Mesothelial cell of epicardium (in vitro differentiated cells): ENCODE measurements at places on chromosomes 16 and 17. TPM values are rescaled to one million over a fixed set of nuclear protein-coding genes. Genes with fewer than 3 reads are reported as not detected.

DNA sequence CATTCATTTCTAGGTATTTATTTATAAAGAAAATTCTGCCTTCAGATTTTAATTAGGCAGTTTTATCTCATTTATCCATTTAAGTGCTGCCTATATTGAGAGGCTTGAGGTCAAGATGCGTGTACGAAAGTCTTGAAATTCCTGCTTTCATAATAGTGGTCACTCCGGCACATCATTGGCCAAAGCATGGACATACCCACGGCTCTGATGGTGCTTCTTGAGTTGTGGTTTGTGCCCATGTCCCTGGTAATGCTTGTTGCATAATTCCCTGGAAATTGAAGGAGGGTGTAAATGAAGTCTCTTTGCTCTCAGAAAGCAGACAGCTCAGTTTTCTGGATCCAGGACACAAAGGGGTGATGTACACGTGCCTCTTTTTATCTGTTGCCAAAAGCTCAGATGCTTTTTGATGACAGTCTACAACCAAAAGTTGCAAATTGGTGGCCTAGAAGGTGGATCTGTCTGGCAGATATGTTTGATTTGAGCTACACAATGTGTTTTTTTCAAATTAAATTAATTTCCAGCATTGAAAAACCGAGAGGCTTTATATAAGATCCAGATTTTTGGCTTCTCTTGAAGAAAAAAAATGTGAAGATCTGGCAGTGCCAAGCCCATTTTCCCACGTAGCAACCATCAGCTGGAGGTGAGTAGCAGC, 94.4 kb downstream of the SHISA9 start:
- no peaks in the 10 kb centered on the region for H3K36me3 ChIP-seq
- no peaks in the 10 kb centered on the region for H3K4me1 ChIP-seq
- DNase-seq: no peak
- no peak overlapping the region for H3K27ac ChIP-seq
- H3K4me3 ChIP-seq: no peak overlapping the region

DNA sequence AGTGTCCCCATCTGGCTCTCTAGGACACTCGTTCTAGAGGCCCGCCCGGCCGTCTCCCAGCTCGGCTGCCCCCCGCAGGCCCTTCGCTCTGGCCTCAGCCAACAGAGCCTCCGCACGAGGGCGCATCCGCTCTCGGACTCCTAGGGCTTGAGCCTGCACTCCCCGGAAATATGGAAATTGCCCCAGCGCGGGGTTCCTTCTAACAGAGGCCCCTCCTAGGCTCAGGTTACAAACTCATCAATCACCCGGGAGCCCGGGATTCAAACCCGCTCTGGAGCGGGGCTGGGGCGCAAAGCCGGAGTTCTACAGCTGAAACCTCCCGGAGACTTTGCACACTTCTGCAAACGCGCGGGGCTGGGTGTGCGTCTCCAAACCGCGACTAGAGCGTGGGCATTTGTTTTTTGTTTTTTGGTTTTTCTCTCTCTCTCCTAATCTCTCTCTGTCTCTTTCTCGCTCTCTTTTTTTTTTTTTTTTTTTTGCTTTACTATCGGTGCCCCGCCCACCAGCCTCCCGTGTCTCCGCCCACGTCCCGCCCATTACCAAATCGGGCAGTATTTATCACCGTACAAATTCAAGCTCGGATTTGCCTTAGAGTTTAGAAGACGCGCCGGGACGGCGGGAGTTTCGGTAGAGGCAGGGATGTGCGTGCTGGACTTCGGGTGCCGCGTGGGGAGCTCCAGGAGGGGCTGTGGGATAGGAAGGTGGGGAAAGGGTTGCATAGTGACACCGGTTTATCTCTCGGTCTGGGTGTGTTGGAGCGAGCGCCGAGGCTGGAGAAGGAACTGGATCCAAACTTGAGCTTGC, 2.4 kb upstream of the FOXL1 start:
- peak overlapping the region; percentile 96 for H3K27ac ChIP-seq
- H3K27me3 ChIP-seq: peaks cover 82% of the 10 kb centered on the region
- H3K4me1 ChIP-seq: peaks cover 53% of the 10 kb centered on the region
- H3K36me3 ChIP-seq: no peaks in the 10 kb centered on the region
- peak; percentile 82 for DNase-seq

- peaks cover 20% of the 10 kb centered on the region for H3K27me3 ChIP-seq
- DNase-seq: peak; percentile 33
- peaks cover 23% of the 10 kb centered on the region for H3K4me1 ChIP-seq
- no peak overlapping the region for H3K4me3 ChIP-seq
These were observed 93.4 kb upstream of the CDH5 start for GRCh38 chr16:66273053-66273452.

- DNase-seq: no peak
- peaks cover 4% of the 10 kb centered on the region for H3K4me1 ChIP-seq
- H3K4me3 ChIP-seq: no peak overlapping the region
- peaks cover 20% of the 10 kb centered on the region for H3K36me3 ChIP-seq
These were observed 13.3 kb downstream of the HERPUD1 start for GRCh38 chr16:56944954-56945839.

The TMC8 gene
- 0.60 to 1.2 TPM (median 1.1 TPM) in 3 replicates for total RNA-seq

DNA sequence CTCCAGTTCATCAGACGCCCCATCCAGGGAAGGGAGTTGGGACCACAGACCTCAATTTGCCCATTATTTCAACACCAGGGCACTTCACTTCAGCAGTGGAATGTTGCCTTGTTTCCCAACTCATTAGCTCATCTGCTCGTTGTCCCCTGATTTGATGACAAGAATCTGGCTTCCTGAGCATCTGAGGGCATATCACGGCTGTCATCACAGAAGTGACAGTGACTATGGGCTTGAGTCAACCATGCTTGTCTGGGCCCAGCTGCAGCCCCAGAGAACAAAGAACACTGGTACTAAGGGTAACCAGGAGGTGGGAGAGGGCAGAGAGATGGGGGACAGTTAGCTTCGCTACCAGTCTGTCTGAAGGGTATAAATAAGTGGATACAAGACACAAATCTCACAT, 266.0 kb upstream of the SDK2 start:
- H3K4me1 ChIP-seq: peaks cover 5% of the 10 kb centered on the region
- no peak overlapping the region for H3K4me3 ChIP-seq
- peaks cover 87% of the 10 kb centered on the region for H3K27me3 ChIP-seq
- H3K27ac ChIP-seq: no peak overlapping the region
- no peak for DNase-seq
- no peaks in the 10 kb centered on the region for H3K36me3 ChIP-seq

The NOL3 gene
- 14.0 to 15.5 TPM (median 14.2 TPM) in 3 replicates for total RNA-seq

GRCh38 chr17:57308543-57309186, 52.3 kb downstream of the MSI2 start:
- no peak overlapping the region for H3K4me3 ChIP-seq
- DNase-seq: no peak
- peaks cover 19% of the 10 kb centered on the region for H3K36me3 ChIP-seq
- no peak overlapping the region for H3K27ac ChIP-seq

DNA sequence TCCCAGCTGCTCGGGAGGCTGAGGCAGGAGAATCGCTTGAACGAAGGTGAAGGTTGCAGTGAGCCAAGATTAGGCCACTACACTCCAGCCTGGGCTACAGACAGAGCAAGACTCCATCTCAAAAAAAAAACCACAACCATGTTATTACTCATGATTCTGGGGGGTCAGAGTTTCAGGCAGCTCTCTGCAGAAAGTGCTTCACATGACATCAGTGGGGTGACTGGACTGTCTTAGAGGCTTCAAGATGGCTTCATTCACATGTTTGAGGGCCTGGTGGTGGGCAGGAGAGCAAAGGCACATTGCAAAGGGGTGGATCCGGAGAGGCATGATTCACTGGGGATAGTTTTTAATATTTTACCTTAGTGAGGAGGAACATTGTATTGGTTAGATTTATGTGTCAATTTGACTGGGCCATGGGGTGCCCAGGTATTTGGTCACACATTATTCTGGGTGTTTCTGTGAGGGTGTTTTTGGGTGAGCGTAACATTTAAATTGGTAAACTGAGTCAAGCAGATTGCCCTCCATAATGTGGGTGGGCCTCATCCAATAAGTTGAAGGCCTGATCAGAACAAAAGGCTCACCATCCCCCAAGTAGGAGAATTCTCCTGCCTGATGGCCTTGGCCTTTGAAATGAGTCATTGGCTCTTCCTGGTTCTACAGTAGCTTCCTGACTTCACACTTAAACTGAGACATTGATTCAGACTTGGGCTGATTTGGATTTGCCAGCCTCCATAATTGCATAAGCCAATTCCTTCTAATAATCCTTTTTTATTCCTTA, 109.8 kb downstream of the GOSR1 start:
- DNase-seq: no peak
- H3K27ac ChIP-seq: no peak overlapping the region
- H3K27me3 ChIP-seq: no peaks in the 10 kb centered on the region
- H3K36me3 ChIP-seq: peaks cover 1% of the 10 kb centered on the region

DNA sequence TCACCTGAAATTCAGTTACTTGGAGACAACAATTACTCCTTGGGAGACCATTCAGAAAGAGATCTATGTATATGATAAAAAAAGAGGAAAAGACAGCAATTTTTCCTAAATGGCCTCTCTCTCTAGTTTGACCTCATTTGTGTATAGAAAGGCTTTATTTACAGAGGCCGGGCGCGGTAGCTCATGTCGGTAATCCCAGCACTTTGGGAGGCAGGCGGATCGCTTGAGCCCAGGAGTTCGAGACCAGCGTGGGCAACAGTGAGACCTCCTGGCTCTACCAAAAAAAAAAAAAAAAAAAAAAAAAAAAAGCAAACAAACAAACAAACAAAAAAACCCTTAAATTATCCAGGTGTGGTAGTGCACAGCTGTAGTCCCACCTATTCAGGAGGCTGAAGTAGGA, 20.7 kb downstream of the GRB2 start:
- H3K27ac ChIP-seq: no peak overlapping the region
- DNase-seq: no peak
- H3K4me3 ChIP-seq: no peak overlapping the region
- no peaks in the 10 kb centered on the region for H3K27me3 ChIP-seq

DNA sequence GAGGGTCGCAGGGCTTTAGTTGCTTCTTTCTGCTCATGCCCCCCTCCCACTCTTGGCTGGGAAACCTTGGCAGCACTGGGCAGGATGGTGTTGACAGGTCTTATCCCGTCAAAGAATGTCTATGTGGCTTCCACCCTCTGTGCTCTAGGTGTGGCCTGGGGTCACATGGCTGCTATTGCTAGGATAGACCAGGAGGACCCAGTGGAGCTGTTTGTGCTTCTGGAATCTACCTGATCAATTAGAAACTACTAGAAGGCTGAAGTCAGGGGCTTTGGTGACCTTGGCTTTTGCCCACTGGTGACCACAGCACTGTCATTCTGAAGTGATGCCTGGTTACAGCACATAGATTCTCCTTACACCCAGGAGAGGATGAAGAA, 105.8 kb downstream of the CMIP start:
- no peaks in the 10 kb centered on the region for H3K27me3 ChIP-seq
- peaks cover 17% of the 10 kb centered on the region for H3K4me1 ChIP-seq
- H3K27ac ChIP-seq: no peak overlapping the region
- no peak for DNase-seq
- H3K36me3 ChIP-seq: no peaks in the 10 kb centered on the region

- H3K4me1 ChIP-seq: peaks cover 63% of the 10 kb centered on the region
- H3K27ac ChIP-seq: peak overlapping the region; percentile 86
- no peaks in the 10 kb centered on the region for H3K27me3 ChIP-seq
- peaks cover 11% of the 10 kb centered on the region for H3K36me3 ChIP-seq
These were observed 46.5 kb downstream of the ATP2C2 start for GRCh38 chr16:84414789-84415326.

- peaks cover 6% of the 10 kb centered on the region for H3K36me3 ChIP-seq
- H3K27me3 ChIP-seq: no peaks in the 10 kb centered on the region
- DNase-seq: no peak
- peaks cover 43% of the 10 kb centered on the region for H3K4me1 ChIP-seq
- peak within 1 kb of the TSS; percentile 86 for H3K27ac ChIP-seq
- peak within 1 kb of the TSS; percentile 62 for H3K4me3 ChIP-seq
These were observed at the start of gene MVP for GRCh38 chr16:29820271-29820701. MVP (plus strand) TSS chr16:29820462; CDS start chr16:29830550, 10,088 bp downstream.

The RPL19 gene
- total RNA-seq: 1,422 to 1,472 TPM (median 1,468 TPM) in 3 replicates
